Muscle of leg (tissue), 16 donors: ENCODE measurements at places on chromosomes 5 and 9. TPM values are rescaled to one million over a fixed set of nuclear protein-coding genes. Genes with fewer than 3 reads are reported as not detected.

GRCh38 chr5:159449925-159450324 is 119.6 kb upstream of the IL12B start:
- no peak for DNase-seq

ZDHHC11B gene
- 12.5 TPM for polyA plus RNA-seq

DNA sequence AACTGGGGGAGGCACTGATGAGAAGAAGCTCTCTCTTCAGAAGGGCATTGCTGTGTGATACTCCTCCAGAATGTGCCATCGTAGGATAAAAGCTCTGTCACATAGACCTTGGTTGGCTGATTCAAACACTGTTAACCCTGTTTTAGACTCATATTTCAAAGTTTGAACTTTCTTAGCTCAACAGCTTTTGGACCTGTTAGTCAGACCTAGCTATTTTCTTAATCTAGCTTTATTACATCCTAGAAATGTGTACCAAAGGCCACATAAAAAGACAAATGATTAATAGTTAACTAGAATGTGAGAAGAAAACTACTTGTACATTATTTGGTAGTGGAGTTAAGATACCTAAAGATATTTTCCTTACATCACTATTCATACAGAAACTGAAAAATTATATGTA is 4.3 kb downstream of the RHOBTB3 start:
- no peak for DNase-seq

DNA sequence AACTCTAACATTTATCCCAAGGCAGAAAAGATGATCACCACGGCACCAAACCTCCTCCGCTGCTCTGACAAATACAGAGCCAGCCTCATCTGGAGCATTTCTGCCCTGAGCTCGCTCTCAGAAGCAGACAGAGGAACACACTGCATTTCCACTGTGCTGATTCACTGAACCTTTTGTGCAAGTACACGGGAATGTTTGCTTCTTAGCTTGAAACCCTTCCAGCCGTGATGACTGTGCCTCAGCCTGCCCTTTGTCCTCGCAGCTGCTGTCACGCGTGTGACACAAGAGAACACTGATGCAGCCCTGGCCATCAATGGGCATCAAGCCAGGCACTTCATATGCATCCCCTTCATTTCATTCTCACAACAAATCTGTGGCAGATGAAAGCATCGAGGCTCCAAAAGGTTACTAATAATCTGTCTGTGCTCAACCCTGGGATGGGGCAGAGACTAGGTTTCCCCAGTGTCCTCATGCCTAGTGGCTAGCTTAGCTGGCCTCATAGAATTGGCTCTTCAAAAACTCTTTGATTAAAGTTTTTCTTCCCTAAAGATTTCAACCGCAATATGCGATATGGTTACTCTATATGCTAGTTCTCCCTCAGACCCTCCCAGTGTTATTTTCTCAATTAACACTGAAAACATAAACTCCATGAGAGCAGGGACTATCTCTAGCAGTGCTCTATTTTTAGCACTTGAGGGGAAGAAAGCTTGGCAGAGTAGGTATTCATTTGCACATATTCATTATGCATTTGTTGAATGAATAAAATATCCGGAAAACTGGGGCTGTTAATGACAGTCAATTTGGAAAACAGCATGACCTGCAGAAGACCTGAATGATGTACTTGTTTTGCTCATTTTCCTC is 7.3 kb downstream of the CDC14B start:
- DNase-seq, result peak; percentile 72

DNA sequence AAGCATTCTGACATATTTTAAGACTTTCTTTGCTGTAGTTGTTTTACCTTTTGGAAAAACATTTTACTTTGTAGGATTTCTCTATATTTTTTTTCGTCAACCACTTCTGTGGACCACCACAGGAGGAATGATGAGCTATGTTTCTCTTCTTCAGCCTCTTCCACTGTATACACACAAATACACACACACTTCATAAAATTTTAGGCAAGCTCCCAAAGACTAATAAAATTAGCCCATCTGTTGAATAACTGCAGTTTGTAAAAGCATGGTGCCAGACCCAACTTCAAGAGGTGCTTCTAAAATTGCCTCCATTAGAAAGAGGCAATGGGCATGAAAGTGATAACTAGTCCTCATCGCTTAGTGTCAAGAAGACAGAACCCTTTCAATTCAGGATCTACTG is 4.1 kb upstream of the CEP120 start:
- DNase-seq, result no peak

GRCh38 chr5:67333171-67333570 is 136.6 kb upstream of the CD180 start:
- peak; percentile 50 for DNase-seq

ZNF474 gene
- polyA plus RNA-seq, result 4.7 TPM

- DNase-seq, result peak; percentile 5
Observed at GRCh38 chr9:108838017-108838416, 17.8 kb downstream of the ACTL7B start.

GRCh38 chr5:127406326-127407121 is 110.9 kb upstream of the PRRC1 start:
- DNase-seq, result peak; percentile 28

PLAC8L1 gene
- 0.54 TPM for polyA plus RNA-seq

SLC28A3 gene
- 0.04 TPM for polyA plus RNA-seq

FSTL4 gene
- 1.8 TPM for polyA plus RNA-seq

- no peak for DNase-seq
Observed at GRCh38 chr5:91103353-91104061, 279.6 kb downstream of the ARRDC3 start.

PRR7 gene
- polyA plus RNA-seq, result 1.7 TPM

GRCh38 chr5:150641006-150641570 is 628 bp downstream of the SYNPO start:
- DNase-seq, result no peak

- peak; percentile 61 for DNase-seq
Observed at GRCh38 chr9:93576258-93577077, at the start of gene PHF2. TSS of gene PHF2 (plus strand) at chr9:93576584. CDS start at chr9:93576774, 190 bp downstream.

DNA sequence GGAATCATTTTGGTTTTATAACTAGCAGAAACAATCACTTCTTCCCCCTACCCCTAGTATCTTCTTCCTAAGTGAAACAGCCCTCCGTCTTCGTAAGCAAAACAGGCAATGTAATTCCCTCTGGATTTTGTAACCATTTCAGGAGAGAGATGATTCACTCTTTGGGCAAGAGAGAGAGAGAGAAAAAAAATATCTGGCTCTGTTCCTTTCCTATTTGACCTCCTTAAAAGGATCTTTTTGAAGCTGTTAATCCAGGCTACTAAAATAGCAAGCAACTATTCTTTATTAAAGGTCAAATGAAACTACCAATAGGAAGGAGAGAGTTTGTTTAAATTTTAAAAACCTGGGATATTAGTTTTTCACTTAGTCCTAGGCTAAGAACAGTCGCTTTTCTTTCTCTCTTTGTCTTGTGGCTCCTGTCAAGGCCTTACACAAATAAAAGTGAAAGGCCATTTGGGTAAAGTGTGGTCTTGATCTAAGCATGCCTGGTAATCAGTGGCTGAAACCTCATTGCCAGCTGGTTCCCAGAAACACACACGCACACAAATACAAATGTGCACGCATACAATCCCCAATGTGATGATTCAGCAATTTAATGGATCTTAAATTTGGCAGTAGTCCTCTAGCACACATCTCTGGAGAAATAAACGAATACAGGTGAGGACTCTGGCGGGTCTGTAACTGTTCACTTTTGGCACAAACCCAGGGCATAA is 70.2 kb downstream of the PRUNE2 start:
- DNase-seq, result peak; percentile 47

INSL6 gene
- 0.32 TPM for polyA plus RNA-seq

MEGF10 gene
- polyA plus RNA-seq, result 35.2 TPM

DNA sequence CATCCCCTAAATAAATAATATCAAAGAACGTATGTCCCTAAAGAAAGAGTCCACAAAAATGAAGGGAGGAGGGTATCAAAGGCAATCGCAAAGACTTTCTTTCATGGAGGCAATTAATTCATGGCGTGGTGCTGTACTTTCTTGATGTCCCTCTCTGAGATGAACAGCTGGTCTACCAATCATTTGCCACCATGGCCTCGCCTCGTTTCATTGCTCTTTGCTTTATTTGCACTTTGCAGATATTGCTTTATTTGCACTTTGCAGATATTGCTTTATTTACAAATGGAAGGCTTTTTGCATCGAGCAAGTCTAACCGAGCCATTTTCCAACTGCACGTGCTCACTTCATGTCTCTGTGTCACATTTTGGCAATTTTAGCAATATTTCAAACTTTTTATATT is 104.0 kb upstream of the PTCH1 start:
- no peak for DNase-seq

DNA sequence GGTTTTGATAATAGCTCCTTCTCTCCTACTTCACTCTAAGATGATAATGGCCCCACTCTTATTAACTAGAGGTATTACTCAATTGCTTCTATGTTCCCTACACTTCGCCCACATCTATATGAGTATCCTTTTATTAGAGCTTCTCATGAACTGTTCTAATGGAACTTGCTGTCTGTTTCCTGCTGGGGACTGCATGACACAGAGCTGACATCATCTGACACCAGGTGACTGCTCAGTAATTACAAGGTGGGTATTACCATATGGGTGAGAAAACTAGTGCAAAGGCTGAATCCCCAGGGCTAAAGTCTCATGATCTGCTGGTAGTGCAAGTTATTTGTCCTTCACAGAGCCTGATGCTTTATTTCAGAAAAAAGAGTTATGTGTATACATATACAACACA is 146.2 kb upstream of the PLCXD3 start:
- no peak for DNase-seq

DNA sequence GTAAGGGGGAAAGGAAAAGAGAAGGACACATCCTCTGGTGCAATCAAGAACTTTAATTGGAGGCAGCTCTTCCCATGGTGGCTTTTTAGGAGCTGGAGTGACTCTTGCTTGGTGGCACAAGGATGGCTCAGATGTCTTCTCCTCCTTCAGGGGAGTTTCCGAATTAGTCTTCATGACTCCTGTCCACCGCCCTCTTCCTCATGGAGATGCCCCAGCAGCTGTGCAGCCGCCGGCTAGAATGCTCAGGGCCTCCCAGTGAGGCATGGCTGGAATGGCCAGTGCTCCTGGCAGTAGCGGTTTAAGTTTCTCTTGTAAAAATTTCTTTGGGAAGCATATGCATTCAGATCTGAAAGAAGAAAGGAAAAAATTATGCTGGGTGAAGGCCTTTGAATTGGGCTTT is 8.8 kb upstream of the TEX53 start:
- DNase-seq, result no peak

DNA sequence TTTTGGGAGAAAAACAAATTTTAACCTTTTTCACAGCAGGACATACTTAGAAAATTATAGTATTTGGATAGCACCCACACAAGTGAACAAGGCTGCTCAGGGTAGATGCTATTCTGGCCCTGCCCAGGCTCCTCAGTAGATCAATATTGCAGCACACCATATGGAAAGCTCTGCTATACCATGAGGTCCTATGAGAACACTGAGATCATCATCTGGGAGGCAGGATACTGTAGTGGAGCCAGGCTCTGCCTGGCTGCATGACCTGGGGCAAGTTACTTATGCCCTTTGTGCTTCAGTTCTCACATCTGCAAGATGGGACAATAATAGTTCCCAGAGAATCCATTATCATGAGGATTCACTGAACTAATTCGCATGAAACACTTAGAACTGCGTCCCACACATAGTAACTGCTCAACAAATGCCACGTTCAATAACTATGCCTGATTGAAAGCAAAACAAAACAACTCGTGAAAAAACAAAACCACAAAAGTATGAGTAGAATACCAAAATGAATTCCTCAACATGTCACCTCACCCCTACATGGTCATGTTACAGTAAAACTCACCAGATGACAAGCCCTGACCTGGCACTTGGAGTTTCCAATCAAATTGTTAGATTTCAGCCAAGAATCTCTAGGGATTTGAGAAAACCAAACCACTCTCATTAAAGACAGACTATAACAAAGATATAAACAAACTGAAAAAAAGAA is 31.9 kb downstream of the ARSB start:
- DNase-seq, result no peak

DNA sequence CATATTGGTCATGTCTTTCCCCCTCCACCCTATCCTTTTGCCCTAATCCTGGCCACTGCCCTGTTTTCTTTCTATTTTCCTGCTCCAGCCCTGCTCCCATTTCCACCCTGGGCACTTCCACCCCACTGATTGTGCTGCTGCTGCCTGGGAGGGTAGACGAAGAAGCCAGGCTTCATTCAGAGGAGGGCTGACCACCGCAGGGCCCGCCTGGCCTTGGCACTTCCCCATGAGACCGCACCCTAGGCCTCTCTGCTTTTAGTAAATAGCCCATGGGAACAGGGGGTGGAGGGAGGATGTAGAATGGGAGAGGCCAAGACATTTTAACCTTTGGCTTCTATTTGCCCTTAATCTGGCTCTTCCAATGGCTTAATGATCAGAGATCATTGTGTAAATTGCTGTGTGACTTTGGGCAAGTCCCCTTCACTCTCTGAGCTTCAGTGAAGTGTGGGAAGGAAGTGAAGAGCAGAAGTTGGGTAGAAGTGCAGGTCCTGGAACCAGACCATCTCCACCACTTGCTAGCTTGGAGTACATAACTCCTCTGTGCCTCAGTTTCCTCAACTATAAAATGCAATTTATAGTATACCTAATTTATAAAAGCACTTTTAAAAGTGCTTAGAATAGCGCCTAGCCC is 13.6 kb upstream of the GPX3 start:
- no peak for DNase-seq
